ENCODE measurements at places on chromosomes 6 and 20.

DNA sequence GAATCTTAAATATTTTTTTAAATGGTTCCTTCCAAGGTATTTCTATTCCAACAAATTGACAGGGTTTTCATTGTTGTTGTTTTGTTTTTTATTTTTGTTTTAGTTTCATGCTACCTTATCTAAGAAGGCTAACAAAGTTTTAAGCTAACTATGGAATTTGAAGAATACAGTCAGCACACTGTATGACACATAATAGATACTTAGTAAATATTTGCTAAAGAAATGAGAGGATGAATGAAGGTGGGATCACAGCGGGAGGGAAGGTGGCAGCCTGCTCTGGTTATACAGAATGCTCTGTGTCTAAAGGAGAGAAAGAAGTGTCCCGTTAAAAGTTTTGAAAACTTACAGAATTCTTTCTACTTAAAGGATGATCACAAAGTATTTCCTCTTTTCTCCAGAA is 43.7 kb upstream of the DST start:
- no peak for DNase-seq

- DNase-seq: no peak
Observed at GRCh38 chr20:37349517-37350491, 3.9 kb downstream of the SRC start.

GRCh38 chr6:97703661-97704060 is 420.6 kb upstream of the MMS22L start:
- DNase-seq: no peak

DNA sequence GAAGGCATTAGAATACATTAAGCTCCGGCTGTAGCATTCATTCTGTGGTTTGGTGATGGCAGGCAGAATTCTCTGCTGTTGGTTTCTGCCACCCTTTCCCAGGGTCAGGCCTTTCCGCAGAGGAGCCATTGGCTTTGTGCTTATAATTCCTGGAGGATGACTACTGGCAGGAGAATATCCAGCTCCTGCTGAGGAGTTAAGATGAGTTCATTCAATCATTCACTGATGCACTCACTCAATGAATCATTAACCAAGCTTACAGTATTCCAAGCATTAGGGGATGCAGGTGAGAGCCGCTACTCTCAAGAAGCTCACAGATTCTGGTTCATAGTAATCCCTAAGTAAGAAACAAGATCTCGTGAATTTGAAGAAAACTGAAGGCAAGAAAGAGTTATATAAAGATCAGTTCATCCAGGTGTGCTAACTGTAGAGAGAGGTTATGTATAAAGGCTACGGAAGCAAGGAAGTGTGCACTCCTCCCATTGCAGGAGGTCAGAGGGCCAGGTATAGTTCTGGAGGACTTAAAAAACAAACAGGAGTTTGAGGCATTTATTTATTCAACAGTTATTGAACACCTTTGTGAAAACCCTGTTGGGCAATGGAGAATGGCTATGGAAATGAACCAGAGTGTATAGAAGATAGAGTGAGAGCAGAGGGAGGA is 75.5 kb downstream of the HMGN3 start:
- DNase-seq: no peak
